ENCODE measurements at places on chromosomes 3 and 15.

GRCh38 chr3:21938267-21938681, 187.3 kb upstream of the ZNF385D start:
- DNase-seq: no peak

DNA sequence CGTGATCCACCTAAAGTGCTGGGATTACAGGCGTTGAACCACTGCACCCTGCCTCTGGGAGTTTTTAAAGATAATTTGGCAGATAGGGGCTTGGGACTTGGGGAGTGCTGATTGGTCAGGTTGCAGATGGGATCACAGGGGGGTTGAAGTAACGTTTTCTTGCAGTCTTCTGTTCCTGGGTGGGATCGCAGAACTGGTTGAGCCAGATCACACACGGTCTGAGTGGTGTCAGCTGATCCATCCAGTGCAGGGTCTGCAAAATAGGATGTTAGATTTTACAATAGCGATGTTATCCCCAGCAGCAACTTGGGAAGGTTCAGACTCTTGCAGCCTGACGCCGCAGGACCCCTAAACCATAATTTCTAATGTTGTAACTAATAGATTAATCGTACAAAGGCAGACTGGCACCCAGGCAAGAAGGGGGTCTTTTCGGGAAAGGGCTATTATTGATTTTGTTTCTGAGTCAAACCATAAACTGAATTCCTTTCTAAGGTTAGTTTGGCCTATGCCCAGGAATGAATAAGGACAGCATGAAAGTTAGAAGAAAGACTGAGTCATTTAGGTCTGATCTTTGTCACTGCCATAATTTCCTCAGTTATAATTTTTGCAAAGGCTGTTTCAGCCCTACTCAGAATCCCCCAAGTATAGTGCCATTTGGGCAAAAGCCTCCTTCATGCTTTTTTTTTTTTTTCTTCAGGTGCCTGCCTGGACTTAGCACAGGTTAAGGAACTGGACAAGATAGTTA, 1.5 kb upstream of the CA12 start:
- DNase-seq: no peak

GRCh38 chr3:14204515-14205284, 26.1 kb downstream of the LSM3 start:
- DNase-seq: no peak

- DNase-seq: no peak
These were observed 293.7 kb downstream of the ARPP21 start for GRCh38 chr3:35932995-35933394.

DNA sequence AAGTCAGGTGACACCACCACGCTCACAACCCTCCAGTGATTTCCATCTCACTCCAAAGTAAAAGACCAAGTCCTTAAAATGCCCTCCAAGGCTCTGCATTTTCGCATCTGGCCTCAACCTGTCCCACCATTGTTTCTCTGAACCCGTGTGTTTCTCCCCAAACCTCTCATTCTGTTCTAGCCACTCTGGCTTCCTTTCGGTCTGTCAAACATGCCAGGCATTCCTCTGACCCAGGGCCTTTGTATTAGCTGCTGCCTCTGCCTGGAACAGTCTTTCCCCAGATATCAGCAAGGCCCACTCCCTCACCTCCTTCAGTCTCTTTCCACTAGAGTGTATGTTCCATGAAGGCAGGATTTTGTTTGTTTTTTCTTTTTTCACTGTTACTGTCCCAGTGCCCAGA, 16.0 kb downstream of the MAP2K5 start:
- no peak for DNase-seq

- DNase-seq: no peak
These were observed 21.7 kb downstream of the ALS2CL start for GRCh38 chr3:46671541-46672348.

- DNase-seq: no peak
These were observed 66.3 kb upstream of the HES1 start for GRCh38 chr3:194069421-194070219.

DNA sequence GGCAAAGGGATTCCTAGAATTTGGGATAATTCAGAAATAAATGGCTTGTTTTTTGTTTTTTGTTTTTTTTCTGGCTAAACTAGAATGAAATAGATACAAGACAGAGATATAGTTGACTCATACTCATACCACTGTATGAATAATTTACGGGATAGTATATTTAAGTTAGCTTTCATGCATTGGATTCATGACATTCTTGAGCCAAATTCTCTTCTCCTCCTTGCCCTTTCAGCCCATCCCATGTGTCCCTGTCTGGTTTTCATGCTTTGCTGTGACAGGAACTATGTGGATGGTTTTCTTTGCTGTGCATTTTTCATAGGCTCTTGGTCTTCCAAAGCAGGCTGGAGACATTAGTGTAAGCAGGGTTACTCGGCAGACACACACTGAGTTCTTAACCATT, 66.6 kb upstream of the UMPS start:
- no peak for DNase-seq

GRCh38 chr15:99630607-99631131, 64.9 kb downstream of the MEF2A start:
- DNase-seq: no peak

DNA sequence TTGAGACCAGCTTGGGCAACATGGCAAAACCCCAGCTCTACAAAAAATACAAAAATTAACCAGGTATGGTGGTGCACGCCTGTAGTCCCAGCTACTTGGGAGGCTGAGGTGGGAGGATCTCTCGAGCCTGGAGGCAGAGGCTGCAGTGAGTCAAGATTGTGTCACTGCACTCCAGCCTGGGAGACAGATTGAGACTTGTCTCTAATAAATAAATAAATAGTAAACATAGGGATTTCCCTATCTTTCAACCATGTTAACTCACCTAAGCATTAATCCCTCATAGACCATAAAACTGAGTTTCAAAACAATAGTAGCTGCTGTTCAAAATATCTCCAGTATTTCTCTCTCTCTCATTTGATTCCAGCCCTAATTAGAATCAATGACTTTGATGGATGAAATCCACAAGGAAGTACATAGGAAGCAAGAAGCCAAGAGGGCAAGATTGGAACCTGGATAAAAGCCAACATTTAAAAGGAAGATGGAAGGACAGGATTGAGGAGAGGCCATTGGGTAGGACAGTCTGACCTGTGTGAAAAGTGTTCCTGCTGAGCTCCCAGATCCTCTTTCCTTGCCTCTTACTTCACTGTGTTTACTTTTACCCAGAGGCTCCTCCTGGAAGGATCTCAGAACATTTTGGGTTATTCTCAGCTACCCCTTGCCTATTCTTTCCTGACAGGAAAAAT, 12.4 kb upstream of the TTBK2 start:
- no peak for DNase-seq

- DNase-seq: no peak
These were observed 59.9 kb downstream of the CFAP20DC start for GRCh38 chr3:58989955-58990354.

DNA sequence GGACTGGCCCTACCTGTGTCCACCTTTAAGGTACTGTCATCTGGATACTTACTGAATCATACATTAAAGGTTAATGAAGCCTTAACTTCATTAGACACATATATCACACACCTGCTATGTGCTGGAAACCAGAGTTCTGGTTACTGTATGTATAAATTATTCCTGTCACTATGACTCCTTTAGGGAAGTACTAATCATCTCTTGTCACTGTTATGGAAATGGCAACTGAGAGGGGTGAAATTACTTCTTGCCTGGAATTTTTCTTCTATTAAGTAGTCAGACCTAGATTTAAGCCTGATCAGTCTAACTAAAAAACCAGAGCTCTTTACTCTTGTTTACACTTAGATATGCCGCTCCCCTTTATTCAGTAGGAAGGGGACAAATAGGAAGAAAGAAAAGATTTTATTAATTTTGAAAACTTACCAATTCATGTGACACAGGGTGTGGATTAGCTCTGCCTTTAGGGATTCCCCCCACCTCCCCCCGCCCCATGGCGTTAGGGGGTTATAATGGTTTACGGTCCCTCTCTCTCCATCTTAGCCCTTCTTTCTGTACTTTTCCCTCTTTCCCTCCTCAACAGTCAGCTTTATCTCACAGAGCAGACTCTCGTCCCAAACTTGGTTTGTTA, 152.5 kb downstream of the KLHL25 start:
- DNase-seq: no peak

- no peak for DNase-seq
These were observed 402.3 kb upstream of the TGFBR2 start for GRCh38 chr3:30204126-30204525.

GRCh38 chr3:187978433-187979011, 175.4 kb upstream of the LPP start:
- DNase-seq: no peak

DNA sequence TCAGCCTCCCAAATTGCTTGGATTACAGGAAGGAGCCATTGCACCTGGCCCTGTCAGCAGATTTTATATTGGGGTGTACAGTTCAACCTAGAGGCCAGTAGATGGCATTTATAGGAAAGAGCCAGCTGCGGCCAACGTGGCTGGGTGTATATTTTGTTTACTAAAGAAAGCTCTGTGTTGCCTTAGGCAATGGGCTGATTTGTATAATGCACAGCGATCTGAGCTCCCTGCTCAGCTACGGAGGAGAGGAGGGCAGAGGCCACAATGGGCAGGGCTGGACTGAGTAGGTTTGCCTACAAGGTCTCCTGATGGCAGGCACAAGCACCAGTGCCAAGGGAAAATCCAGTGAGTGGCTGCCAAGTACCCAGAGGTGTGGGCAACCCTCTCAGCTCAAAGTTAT, 282.4 kb downstream of the ARPP21 start:
- DNase-seq: no peak

DNA sequence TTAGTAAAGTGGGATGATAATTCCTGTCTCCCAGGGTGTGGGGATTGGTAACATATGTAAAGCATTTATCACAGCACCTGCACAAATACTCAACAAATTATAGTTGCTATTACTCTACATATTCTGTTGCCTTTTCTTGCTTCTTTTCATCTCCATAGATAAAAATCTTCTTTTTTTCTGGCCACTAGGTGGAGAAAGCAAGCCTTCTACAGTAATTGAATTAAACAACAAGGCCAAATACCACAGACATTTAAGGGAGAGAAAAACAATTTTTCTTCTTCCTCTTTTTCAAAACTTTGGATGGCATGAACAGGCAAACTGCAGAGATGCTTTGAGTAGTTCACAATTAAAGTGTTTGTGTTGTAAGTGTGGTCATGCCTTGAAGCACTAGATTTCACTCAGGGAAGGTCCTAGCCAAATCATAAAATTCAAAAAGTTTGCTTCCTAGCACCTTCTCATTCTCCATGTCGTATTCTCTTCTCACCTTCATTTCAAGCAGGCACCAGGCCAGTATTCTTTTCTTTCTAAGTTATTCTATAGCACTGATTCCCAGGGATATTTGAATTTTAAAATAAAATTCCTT, 493.4 kb upstream of the TGFBR2 start:
- peak; percentile 31 for DNase-seq

- DNase-seq: no peak
These were observed 2.6 kb downstream of the ZBTB47 start for GRCh38 chr3:42655980-42656679.

- no peak for DNase-seq
These were observed 4.8 kb upstream of the RTP3 start for GRCh38 chr3:46492890-46493547.

GRCh38 chr3:46668116-46668515, 25.4 kb downstream of the ALS2CL start:
- DNase-seq: no peak

DNA sequence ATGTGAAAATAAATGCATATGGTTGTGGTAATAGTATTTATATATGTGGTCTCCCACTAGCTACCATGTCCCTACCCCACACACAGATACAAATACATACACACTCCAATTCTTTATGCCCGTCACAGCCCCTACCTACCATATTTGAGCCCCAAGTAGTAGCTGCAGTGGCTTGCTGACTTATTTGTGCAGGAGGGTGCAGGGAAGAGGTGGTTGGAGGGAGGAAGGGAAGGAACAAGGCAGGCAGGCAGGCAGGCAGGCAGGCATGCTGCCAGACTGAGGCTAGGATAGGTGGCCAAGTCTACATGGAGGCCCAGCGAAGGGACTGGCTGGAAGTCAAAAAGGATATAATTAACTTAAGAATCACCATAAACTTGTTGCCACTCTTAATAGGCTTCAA, 82.9 kb downstream of the SCN11A start:
- DNase-seq: no peak

GRCh38 chr15:48644827-48645557, 517 bp downstream of the FBN1 start:
- no peak for DNase-seq

- DNase-seq: peak; percentile 8
These were observed 756 bp upstream of the RMDN3 start for GRCh38 chr15:40755812-40756208.

DNA sequence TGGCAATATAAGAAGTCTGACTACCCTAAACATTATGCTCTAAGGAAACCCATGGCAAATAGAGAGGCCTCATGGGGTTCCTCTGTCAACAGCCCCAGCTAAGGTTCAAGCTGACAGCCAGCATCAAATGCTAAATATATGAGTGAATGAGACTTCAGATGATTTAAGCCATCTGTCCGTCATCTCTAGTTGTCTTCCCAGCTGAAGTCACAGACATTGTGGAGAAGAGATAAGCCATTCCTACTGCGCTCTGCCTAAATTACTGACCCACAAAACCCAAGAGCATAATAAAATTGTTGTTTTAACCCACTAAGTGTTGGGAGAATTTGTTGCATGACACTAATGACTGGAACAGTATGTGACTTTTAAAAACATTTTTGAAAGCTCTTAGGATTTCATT, 87.3 kb upstream of the IGSF10 start:
- no peak for DNase-seq

DNA sequence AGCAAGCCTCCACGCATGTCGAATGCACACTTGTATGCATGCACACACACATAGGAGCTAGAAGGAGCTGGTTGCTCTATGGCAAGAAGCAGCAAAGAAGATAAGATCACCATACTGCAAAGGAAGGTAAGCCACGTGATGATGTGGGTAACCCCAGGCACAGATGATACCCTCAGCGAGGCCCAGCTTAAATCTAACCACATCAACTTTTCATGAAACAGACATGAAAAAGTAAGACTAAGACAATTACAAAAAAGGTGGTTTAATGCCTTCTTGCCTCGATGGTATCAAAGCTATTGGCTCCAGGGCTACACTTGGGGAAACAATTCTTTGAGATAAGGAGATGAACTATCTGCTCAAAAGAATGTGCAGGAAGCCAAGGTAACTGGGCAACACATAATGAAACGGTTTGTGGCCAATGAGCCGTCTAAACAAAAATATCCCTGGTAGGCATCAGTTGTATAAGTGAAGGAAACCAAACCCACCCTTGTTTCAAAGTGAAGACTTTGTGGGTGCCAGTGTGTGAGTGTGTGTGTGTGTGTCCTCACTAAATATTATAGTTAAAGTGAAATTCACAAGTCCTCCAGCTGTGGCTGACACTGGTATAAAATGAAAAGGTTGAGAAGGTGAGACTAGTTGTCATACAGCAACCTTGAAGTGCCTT, 365.7 kb upstream of the ICE2 start:
- no peak for DNase-seq

- no peak for DNase-seq
These were observed 352.7 kb downstream of the TIGIT start for GRCh38 chr3:114646526-114646925.
